ENCODE measurements at places on chromosomes 11 and 22. TPM values are rescaled to one million over a fixed set of nuclear protein-coding genes. Genes with fewer than 3 reads are reported as not detected.

DNA sequence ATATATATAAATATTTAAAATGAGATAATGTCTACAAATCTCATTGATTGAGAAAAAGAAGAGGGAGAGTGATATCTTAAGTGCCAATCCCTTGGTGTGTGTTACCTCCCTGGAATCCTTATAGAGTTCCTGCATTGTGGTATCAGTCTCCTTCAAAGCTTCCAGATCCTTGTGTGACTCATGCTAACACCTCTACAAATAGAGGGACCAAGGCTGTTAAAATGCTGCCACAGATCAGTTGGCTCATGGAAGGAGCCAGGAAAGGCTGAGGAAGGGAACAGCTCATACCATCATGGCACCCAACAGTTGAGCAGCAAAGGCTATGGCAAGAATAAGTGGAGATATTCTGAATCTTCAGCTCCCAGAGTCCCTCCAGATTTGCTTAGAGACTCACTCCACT lies 163.6 kb upstream of the ISX start:
- no peak for DNase-seq

The IGLL5 gene
- not detected for total RNA-seq

The C11orf97 gene
- not detected for total RNA-seq

GRCh38 chr22:50529897-50530579 lies at the start of gene TYMP:
Gene TYMP, minus strand, starts transcription at chr22:50530012. Its CDS starts 303 bp downstream, at chr22:50529709.
- no peak for DNase-seq

DNA sequence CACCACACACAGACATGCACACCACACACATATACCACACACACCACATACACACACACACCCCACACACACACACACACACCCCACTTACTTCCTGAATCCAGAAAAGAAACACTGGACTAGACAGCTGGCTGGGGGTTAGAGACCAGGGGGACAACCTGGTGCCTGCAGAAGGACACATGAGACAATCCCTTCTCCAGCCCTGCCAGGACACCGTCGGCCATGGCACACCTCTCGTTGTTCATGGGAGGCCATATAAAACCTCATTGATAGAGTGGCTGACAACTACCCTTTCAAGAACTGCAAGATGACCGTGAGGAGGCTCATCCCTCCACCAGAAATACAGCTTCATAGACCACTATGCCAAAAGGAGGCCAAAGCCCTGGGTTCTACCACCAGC lies 54.3 kb downstream of the IGSF9B start:
- DNase-seq: no peak

The LUZP2 gene
- total RNA-seq: not detected

The GGTLC2 gene
- not detected for total RNA-seq

GRCh38 chr11:16356057-16356760 lies at the start of gene SOX6:
Gene SOX6, minus strand, starts transcription at chr11:16356546. Its CDS starts 15,298 bp downstream, at chr11:16341248.
- DNase-seq: no peak

DNA sequence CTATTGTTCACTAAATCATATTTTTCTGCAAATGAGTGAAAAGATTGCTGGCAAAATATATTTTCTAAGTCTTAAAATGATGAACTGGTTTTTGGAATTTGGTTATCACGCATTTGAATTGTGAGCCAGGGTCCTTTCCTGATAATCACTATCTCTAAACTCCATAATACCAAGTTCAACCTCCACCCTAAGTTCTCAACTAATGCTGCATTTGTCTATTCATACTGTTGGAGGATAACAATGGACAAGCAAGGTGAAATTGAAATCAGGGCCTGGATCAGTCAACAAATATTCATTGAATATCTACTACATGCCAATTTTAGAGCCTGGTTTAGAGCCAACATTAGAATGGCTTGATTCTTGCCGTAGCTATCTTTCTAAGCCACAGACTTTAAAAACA lies 4.7 kb upstream of the PCF11 start:
- DNase-seq: no peak

DNA sequence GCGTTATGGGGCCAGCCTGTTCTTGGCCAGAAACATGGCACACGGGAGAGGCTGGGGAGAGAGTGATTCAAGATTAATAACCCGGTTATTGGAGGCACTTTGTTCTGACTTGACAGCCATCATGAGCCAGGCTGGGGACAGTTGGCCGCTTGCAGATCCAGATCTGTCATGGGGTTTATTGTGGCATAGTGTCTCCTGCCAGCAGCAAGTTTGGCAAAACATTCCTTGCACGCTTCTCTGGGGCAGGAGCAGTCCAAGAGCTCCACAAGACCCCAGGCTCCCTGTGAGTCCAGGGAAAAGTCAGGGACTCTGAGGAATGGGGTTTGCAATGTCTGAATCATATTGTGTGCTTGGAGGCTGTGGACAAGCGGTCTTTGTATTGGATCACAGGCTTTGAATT lies 270.4 kb downstream of the MIAT start:
- DNase-seq: peak; percentile 8

GRCh38 chr22:27985323-27986275 lies 66.5 kb upstream of the PITPNB start:
- no peak for DNase-seq

GRCh38 chr11:66347425-66348276 lies at the start of gene B4GAT1:
Gene B4GAT1, minus strand, starts transcription at chr11:66347629. Its CDS starts 84 bp downstream, at chr11:66347545.
- peak; percentile 95 for DNase-seq

GRCh38 chr11:64449381-64450167 lies 90.6 kb downstream of the RPS6KA4 start:
- peak; percentile 85 for DNase-seq

- no peak for DNase-seq
Measured at GRCh38 chr11:45482331-45482730, 183.1 kb downstream of the CHST1 start.

- DNase-seq: no peak
Measured at GRCh38 chr11:96554236-96554820, 164.5 kb downstream of the JRKL start.

GRCh38 chr22:50015451-50016307 lies 3.1 kb upstream of the IL17REL start:
- no peak for DNase-seq

GRCh38 chr22:49052023-49052538 lies 775.6 kb downstream of the BRD1 start:
- DNase-seq: peak; percentile 2

DNA sequence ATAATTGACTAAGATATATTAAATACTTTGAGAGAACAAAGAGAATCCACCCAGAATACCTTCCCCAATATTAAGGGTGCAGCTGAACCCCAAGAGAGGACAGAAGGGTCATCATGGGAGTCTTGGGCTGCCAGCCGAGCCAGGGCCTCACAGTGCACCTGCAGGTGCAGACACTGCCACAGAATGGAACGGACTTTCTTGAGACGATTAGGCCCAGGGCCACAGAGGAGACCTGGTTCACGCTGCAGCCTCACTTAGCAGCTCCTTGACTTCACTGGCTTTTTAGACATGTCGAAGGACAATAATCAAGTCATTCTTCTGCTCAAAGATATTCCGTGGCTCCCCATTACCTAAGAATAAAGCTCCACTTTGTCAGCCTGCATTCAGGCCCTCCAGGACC lies 100.6 kb downstream of the PHF21B start:
- DNase-seq: no peak

DNA sequence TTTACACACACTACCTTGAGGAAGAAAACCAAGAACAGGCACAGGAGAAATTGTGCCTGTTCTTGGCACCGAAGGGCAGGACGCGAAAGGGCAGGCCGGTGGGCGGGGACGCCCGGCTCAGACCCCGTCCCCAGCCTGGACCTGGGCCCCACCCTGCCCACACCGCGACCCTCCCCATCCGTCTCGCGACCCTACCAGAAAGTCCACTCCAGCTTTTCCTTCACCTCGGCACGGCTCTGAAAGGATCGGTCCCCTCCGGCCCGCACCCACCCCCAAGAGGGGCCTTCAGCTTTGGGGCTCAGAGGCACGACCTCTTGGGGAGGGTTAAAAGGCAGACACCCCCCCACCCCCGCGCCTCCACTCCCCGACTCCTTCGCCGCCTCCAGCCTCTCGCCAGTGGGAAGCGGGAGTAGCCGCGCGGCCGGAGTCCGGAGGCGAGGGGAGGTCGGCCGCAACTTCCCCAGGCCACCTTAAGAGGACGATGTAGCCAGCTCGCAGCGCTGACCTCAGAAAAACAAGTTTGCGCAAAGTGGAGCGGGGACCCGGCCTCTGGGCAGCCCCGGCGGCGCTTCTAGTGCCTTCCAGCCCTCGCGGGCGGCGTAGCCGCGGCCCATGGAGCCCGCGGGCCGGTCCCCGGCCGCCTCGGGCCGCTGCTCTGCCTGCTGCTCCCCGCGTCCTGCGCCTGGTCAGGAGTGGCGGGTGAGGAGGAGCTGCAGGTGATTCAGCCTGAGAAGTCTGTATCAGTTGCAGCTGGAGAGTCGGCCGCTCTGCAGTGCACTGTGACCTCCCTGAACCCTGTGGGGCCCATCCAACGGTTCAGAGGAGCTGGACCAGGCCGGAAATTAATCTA lies 4.4 kb downstream of the SEC14L6 start:
- no peak for DNase-seq

DNA sequence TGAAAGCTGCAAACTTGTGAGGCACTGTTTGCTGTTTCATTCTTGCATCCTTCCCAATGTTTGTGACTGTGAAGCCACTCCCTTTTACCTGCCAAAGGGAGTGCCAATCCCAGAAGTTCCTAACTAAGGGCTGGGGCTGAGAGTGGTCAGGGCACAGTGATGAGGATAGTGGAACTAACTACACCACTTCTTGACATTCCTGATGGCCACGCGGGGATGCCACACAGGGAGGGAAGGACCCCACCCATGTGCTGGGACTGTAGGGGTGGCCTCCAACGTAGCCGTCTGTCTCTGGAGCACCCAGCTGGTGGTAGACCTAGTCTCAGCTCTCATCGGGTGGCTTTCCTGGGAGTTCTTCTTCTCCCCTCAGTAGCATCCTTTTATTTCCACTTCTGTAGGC lies 335.5 kb downstream of the CADM1 start:
- no peak for DNase-seq

DNA sequence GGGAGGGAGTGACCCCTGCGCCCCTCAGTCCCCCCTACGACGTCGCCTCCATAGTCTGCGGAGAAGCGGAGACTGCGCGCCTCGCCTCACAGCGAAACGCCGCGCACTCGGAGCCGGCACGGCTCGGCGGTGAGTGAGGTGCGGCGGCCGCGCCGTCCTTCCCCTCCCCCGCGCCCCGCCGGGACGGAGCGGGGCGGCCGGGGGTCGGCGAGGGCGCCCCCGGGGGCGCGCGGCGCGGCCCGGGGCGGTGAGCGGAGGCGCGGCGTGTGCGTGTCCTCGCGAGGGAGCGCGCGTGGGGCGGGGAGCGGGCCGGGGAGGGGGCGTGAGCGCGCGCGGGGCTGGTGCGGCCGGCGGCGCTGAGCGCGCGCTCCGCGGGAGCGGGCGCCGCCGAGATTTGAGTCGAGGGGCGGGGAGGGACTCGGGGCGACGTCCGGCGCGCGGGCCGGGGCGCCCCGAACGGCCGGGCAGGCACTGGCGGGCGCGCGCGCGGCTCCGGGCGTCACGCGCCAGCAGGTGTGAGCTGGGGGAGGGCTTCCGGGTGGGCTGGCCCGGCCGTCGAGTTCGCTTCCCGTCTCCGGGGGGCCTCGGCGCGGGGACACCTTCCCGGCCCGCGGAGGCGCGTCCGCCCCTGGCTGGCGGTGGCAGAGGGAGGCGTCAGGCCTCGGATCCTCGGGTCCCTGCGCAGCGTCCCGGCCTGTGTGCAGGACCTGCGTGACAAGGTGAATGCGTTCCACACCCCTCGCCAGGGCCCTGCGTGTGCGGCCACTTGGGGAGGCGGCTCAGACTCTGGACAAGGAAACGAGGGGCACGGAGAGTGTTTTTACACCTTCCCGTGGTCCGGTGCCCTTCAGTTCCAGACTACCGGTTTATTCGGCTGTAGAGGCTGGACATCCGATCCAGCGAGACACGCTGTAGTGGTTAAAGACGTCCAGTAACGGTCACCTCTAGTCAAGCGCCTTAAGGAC lies 50.4 kb downstream of the FAM83F start:
- DNase-seq: peak; percentile 40

The CEP164 gene
- total RNA-seq: 54.7 TPM

- no peak for DNase-seq
Measured at GRCh38 chr11:74474316-74474715, 7.0 kb upstream of the KCNE3 start.

GRCh38 chr11:42646959-42647358 lies 664.8 kb upstream of the API5 start:
- DNase-seq: peak; percentile 33

The BIRC2 gene
- 97.0 TPM for total RNA-seq

- peak; percentile 8 for DNase-seq
Measured at GRCh38 chr22:45164270-45165088, 754 bp downstream of the NUP50 start.

DNA sequence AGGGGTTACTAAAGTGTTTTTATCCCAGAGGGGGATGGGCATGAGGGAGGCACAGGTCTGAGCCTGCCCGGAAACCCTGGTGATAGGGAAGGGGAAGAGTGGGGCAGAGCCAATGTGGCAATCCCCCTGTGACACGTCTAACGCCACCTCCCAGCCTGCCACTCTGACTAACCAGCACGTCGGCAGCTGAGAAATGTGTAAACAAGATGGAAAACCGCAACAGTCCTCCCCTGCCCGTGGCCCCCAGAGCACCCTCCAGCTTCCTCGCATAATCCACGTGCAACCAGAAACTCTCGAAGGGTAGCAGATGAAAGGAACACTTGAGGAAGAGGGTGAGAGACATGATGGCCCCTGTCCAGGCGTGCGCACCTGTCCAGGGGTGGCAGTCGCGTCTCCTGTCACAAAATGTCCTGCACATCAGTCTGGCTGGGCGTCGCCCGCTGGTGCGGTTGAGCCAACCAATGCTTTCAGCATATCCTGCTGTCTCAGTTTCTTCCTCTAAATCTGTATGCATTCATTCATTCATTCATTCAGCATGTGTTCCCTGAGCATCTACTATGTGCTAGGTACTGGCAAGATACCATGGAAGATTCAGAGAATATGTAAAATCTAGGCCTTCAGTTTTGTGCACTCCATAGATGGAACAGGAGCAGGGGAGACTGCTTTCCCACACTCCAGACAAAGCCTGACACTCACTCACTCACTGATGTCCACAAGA lies 4.5 kb downstream of the TMPRSS4 start:
- DNase-seq: no peak

The COMT gene
- total RNA-seq: 142 TPM

DNA sequence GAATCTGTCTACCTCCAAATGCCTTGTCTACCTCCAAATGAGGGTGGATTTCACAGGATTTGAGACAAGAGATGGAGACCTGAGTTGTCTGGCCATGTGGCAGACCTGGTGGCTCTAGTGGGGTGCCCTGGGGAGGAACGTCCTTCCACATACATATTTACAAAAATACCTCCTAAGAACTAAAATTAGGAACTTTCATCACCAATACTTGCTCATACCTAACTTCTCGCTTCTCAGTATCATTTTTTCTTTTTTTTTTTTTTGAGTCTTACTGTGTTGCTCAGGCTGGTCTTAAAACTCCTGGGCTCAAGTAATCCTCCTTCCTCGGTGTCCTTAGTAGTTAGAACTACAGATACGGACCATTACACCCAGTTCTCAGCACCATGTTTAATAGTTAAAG lies 117.9 kb downstream of the MED15 start:
- no peak for DNase-seq

All from G401 (cell line).